ENCODE measurements at places on chromosomes 4 and X.

- DNase-seq: peak; percentile 11
Observed at GRCh38 chr4:184959309-184959708, 59.0 kb upstream of the HELT start.

DNA sequence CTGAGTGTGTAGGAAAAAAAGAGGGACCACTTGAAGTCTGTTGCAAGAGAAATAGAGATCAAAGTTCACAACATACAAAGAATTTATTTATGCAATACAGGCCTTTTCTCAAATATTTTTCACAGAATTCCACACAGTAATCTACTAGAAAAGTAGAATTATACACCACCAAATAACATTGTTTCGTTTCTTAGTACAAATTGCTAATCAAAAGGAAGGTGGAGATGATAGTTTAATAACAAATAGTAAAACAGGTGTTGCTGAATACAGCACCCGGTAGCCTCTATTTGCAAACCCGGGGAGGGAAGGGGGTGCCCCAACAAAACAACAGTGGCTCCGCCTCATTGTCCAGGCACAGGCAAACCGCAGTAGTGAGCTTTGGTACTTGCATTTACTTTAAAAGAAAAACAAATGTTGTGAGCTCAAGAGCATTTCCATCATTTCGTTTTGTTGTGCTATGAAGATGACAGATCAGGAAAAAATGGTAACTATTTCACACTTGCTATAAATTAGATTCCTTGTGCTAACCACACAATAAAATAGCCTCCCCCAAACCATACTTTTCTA lies 186.4 kb downstream of the DCLK2 start:
- no peak for DNase-seq

DNA sequence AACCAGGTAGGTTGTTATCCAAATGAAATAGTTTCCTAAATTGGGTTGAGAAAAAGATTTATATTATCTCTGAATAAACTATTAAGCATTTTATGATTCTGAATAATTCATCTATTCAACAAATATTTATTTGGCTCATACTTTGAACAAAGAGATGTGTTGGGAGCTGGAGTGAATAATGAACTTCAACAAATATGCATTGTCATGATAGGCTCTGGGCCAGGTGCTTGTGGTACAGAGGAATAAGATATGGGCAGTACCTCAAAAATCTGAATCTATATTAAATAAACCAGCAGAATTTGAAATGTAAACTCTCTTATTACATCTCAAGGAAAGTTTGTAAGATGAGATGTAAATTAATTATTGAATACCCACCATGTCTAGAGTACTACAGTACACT lies 75.7 kb upstream of the DCLK2 start:
- DNase-seq: no peak

DNA sequence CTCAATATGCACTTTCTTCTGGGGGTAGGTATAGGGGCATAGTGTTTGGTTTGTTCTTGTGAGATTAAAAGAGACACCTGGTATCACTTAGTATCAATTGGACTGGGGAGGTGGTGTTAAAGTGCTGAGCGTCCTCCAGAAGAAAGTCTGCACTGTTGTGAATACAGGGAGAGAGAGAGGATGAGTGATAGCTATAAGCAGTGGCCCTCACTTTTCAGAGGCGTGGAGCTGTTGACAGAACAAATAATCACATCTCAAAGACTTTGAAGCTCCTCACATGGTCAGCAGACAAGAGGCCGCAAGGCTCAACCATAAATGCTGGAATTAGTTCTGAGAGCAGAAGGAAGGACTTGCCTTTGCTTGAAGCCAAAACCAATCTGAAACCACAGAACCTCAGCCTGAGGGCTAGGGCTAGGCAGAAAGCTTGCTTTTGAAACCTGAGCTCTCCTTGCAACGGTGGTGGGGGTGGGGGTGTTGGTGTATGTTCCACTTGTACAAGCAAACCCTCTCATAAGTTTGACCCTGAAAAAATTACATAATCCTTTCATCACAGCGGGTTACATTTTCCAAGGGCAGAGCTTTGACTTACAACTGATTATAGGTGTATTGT lies 123.2 kb upstream of the SCML1 start:
- DNase-seq: no peak

DNA sequence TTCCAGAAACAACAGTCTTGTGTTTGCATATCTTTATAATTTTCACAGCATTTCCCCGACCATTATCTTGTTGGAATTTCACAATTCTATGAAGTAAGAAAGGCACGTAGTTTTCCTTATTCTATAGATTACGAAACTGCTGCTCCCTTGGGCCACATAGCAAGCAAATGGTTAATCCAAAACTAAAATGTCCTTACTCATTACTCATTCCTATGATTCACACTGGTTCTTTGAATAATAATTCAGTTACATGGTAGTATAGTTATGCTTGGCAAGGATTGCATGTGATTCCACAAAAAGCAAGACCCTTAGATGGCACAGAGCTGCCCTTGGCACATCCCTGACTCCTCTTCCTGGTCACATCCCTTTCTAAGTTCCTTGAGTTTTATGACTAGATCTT lies 51.2 kb downstream of the OR13H1 start:
- DNase-seq: no peak

- DNase-seq: no peak
Observed at GRCh38 chr4:183599284-183599683, 59.7 kb downstream of the RWDD4 start.

DNA sequence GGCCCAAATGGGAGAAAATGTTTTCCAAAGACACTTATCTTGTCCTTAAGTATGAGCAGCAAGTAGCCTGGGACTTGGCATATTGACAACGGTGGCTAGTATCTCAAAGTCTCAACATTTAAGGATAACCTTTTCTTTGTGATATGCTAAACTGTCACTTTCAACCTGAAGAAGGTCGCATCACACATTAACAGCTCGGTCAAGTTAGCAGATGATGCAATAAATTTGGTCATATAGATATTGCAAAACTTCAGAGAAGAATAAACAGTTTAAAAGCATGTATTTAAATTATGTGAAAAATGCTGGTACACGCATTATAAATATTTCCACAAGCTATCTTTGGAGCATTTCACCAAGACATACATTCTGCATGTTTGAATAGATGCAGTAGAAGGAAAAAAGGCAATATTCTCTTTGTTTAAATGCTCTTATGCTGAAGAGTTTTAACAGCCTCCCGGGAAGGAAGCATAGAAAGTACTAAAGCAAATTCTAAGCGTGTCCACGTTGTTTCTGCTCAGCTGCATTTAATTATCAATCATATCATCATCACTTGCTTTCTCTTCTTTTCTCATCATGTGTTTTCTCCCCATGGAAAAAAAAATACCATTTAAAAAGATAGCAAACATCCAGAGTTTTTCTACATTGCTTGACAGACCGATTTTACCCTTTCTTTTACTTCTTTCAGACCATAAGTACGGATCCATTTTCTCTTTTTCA lies 24.2 kb downstream of the ARHGAP6 start:
- no peak for DNase-seq

DNA sequence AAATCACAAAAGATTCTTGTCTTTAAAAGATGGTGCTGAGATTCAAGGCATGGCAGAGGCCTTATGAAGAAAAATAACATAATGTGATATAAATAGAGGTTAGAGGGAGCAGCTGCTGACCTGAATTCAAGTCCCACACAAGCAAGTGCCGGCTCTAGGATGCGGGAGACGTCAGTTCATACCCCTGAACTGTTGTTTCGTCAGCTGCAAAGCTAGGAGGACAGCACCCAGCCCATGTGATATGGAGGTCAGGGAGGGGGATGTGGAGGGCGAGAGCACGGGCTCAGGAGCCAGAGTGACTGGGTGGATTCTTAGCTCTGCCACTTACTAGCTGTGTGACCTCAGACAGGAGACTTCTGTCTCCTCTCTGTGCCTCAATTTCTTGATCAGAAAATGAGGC lies 77.9 kb downstream of the JAKMIP1 start:
- DNase-seq: no peak

- no peak for DNase-seq
Observed at GRCh38 chr4:159273141-159273438, 170.2 kb downstream of the RAPGEF2 start.

DNA sequence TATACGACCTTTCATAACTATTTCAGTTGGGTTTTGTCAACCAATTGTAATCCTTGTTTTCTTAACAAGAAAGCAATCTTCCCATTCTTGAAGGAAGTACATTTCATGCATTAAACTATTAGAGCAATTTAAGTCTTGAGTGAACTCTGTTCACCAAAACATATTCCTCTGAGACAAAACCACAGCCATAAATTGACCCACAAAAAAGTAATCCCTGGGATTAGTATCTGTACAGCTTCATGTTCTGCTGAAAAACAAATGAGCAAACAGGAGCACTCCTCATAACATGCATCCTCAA lies 207.0 kb upstream of the PDE5A start:
- DNase-seq: no peak

GRCh38 chrX:115571712-115572111 lies 10.7 kb downstream of the PLS3 start:
- DNase-seq: no peak

DNA sequence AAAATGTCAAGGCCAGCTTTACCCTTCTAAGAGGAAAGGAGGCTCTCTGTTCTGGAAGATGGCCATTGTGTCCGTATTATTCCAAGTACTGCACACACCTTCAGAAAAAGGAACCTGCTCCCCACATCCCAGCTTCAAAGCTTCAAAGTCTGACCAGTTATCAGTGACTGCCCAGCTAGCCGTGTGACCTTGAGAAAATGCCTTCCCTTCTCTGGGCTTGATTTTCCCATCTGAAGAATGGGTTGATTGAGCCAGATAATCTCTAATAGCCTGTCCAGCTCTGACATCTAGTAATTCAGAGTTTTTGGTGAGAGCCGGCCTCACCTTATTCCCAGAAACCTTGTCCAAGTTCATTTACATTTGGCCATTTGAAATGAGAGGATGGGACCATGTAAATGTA lies 3.0 kb downstream of the LONRF3 start:
- no peak for DNase-seq

GRCh38 chr4:177403746-177404145 lies 38.5 kb downstream of the AGA start:
- no peak for DNase-seq

DNA sequence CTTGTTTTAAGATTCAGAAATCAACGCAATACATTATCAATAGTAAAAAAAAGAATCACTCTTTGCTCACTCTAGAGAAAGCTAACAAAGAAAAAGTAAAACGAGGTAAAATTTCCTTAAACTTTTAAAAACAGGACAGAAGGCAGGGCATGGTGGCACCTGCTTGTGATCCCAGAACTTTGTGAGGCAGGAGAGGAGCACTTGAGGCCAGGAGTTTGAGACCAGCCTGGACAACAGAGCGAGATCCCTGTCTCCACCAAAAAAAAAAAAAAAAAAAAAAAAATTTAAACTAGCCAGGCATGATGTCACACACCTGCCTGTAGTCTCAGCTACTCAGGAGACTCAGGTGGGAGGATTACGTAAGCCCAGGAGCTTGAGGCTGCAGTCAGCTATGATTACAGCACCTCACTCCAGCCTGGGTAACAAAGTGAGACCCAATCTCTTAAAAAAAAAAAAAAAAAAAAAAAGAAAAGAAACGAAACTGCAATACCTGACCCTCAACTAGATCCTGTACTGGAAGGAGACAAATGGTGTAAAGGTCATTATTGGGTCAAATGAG lies 3.5 kb downstream of the CCNI start:
- no peak for DNase-seq

GRCh38 chrX:129760155-129760554 lies 19.6 kb upstream of the SASH3 start:
- no peak for DNase-seq

- no peak for DNase-seq
Observed at GRCh38 chr4:176011529-176011928, 54.1 kb upstream of the WDR17 start.

GRCh38 chr4:40769266-40769665 lies 19.5 kb downstream of the NSUN7 start:
- no peak for DNase-seq

DNA sequence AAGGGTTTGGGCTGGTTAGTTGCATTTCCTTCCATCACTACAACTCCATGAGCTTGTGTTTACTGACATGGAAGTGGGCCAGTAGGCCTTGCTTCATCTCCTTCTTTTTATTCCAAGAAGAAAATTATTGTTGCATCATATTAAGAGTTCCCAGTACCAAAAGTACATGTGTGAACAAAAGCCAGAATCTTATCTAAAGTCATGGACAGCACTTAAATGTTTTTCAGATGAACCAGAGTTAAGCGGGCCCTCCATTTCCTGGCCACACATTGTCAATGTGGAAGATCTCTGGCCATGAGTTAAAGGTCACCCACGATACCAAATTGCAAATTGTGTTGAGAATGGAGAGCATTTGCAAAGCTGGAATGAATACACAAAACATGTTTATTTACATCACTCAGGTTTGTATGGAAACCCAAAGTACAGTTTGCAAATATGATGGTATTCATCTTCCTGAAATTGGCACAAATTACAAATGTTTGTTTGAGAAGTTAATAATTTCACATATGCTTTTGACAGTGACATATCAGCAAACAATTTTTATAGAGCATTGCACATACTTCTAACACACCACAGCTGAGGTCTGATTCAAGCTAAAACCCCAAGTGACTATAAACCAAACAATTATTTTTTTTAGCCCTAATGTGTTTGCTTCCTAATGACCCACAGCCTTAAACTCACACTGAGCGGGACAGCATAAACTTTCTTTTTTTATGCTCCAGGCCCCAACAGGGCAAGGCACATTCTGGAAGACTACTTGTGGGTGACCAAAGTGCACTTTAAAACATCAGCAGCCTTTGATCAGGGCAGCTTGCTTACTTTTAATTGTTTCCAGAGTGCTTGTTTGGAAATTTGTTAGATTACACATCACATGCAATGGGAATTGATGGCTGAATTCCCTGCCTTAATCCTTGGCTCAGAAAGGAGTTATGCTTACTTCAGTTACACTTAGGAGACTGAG lies 502.9 kb upstream of the SLIT2 start:
- DNase-seq: no peak

DNA sequence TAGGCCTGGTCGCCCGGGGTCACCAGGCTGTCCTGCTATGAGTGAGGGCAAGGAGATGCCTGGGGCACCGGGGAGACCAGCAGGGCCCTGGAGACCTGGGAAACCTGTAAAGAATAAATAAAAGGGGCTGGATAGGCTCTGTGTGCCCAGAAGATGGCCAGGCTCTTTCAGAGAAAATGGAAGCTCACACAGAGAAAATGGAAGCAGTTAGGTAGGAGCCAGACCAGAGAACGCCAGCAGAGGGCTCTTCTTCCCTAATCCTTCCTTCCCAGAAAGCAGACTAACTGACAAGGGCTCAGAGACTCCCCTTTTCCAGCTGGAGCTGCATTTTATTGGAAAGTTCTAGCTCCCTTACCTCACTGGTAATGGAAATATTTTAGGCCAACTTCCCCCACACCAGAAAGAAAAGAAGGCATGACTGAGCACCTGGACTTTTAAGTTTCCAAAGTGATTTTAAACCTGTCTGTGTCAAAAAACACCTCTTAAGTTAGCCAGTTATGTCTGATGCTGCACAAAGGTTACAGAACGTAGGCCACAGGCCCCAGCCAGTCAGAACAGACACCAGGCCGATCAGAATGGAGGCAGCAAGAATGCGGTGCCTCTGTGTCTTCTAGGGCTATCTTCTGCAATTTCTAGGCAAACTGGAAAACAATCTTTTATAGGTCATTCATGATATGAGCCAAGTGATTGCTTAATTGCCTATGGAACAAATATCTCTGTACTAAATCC lies 74.0 kb downstream of the ATG4A start:
- no peak for DNase-seq
